ENCODE measurements at places on chromosomes 3 and 15.

GRCh38 chr3:16520970-16521881 lies 7.7 kb upstream of the RFTN1 start:
- DNase-seq: peak; percentile 28

DNA sequence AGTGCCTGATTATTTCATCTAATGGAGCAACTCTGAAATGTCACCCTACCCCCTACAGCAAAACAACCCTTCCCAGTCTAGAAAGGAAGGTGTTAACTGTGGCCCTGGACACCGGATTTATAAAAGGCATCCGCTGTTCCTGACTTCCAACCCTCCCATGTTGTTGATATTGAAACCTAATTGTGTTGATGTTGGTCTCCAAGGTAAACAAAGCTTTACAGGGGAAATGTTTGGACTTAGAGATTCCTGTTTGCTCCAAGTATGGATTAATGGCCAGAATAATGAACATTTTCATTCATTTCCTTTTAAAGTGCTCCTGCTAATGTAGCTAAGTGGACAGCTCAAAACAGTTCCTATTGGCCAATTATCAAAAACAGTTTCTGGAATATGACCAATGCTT lies 19.4 kb upstream of the LMCD1 start:
- no peak for DNase-seq

DNA sequence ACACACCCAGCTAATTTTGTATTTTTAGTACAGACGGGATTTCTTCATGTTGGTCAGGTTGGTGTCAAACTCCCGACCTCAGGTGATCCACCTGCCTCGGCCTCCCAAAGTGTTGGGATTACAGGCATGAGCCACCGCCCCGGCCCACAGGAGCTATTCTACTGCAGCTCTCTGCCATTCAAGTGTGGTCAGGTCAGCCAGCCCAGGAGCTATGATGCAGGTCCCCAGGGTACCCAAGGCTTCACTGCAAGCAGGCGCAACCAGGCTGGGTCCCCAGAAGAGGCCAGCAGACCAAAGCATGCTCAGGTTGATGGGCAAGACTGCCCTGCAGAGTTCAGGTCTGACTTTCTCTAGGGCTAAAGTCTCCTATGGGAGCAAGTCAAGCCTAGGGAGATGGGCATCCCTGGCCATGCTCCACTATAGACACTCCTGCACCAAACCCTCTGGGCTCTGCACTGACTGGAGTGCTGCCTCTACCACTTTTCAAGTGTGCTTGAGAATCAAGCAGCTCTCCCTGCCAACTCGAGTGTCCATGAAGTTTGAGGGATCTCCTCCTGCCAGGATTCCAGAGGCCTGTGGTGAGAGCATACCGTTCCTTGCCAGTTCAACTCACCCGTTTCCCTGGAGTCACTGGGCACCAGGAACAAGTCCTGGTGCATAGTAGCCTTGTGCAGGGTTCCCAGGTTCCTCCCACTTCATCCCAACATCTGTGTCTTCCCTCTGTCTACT lies 30.9 kb downstream of the MYO9A start:
- DNase-seq: no peak

DNA sequence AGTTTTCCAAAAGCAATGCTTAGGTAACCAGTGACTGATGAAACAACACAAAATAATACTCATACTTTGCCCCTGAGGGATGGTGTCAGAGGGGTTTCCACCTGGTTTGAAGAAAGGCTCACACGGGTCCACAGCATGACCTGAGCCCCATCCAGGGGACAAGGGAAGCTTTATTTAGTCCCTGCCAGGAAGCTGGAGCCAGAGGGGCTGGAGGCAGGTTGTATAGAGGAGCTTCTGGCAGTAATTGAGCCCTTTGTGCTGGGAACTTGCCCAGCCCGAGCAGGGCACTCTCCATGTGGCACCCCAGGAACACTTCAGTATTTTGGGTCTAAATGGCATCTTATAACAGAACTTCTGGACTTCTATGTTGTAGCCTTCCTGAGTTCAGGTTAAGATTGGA lies 39.2 kb upstream of the EPHB1 start:
- DNase-seq: no peak

All from activated T-cell treated with anti-CD3 and anti-CD28 coated beads, Interleukin-2, amount 50 U/mL, for 72 hours (primary cell).